NCI-H1694 (cell line): ENCODE measurements at places on chromosomes 11 and 22.
A peak's percentile ranks its signal among the peaks of the same experiment; 100 is the strongest.

- DNase-seq = peak; percentile 9
These were observed 2.2 kb upstream of the KMT2A start for GRCh38 chr11:118434123-118434552.

GRCh38 chr11:98056945-98057344 is 963.8 kb upstream of the CNTN5 start:
- no peak for DNase-seq

GRCh38 chr11:134712228-134713145 is 300.4 kb upstream of the B3GAT1 start:
- DNase-seq = no peak

DNA sequence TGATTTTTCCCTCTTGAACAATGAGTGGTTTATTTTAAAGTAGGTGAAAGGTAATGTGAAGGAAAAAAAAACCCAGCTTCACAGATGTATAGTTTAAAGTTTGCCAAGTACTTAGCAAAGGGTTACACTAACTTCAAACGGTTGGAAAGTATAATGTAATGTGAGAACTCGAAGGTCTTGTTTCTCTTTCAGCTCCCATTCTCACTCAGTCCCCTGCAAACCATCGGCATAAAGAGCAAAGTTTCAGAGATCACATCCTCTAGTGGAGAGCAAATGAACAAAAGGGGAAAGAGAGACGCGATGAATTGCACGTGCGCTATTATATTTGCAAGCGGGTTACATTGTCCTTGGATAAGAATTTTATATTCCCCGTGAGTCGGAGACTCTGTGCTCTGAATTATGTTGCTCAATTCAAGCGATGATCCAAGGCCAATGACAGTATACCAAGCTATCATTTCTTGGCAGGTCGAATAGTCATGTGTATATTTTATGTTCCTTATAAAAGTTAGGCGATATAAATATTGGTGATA is 37.6 kb upstream of the BIRC3 start:
- no peak for DNase-seq

DNA sequence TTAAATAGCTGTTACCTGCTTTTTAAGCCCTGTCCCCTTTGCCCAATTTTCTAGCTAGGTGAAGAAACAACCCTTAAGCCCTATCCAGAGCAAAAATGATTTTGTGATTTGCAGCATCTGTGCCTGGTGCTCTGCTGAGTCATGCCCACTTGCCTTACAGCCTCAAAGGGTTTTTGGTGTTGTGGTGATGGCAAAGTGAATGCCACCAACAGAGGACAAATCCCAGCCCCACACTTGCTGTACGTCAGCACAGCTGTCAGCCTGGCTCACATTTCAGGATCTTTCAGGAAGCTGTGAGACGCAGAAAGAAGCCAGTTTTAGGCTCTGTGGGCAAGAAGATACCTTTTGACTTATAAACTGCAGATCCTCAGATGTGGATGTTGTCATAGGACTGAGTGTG is 401.7 kb downstream of the TENM4 start:
- no peak for DNase-seq

DNA sequence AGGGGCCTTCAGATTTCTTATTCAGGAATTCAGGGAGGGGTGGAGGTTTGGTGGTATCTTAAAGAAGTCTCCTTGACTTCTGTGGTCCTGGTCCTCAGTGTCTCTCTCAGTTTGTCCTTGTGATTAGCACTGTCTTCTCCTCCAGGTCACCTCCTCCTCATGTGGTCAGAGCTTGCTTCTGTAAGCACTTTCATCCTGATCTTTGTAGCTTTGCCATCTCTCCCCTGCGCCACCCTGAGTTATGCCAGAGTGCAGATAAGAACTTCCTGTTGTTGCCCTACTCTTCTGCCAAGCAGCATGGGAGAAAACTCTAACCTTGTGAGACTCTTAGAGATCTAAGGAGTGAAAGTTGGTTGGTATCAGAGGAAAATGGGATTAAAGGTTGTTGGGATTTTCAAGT is 30.9 kb downstream of the MICAL2 start:
- DNase-seq = no peak

DNA sequence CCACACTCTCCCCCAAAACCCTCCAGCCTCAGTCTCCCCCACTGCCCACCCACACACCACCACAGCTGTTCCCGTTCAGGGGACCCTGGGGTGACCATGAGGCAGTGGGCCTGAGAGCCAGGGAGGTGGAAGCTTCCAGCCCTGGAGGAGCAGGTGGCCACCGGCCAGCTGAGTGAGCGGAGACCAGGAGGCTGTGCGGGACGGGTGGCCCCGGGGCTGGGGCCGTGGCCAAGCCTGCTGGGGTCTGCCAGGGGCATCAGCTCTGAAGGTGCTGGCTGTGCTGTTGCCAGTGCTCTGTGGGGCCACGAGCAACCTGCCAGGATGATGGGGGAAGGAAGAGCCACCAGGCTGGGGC is 26.0 kb downstream of the OSBPL5 start:
- no peak for DNase-seq

DNA sequence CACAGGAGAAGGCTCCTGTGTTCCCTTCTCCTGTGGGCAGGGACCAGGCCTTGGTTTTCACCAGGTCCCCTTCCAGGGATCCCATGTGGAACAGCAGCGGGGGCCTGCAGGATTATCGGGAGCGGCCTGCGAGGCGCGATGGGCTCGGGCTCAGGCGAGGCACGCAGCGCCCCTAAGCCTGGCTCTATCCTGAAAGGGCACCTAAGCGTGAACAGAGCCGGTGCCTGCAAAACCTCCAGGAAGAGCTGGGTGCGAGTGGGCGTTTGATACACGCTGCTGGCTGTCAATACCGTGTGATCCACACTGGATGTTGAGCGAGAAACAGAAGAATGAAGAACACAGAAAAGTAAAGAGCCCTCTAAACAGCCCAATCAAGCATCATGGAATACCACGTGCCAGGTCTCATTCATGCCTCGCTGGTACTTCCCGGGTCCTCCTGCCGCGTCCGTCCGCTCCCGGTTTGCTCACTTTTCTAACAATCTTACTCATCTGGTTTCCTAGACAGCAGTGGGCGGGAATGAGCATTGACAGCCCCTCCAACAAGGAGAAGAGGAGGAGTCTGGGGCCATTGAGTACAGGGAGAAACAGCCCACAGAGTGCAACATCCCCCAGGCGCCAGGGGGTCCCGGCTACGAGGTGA is 12.5 kb downstream of the OSBPL5 start:
- no peak for DNase-seq
